ENCODE measurements at places on chromosomes 3 and 15.

DNA sequence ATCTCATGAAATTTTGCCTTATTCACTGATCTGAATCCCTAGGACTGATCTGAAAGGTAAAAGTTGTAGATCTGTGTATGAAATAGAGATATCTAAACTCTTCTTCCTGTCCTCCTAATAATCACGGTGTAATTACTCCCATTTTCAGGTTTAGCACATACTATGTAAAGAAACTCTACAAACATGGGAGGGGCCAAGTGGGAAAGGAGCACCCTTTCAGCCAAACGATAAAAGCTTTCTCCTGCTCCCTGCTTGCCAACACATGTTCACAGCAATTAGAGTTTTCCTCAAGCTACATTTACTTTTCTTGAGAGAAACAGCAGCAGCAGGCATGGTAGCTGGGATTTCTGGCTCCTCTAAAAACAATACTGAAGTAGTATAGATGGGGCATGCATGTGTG, 71.6 kb downstream of the CHAC1 start:
- no peak for DNase-seq

- no peak for DNase-seq
Observed at GRCh38 chr15:57340682-57341259, 35.5 kb upstream of the CGNL1 start.

- DNase-seq: no peak
Observed at GRCh38 chr3:140186421-140186920, 251.5 kb downstream of the CLSTN2 start.

DNA sequence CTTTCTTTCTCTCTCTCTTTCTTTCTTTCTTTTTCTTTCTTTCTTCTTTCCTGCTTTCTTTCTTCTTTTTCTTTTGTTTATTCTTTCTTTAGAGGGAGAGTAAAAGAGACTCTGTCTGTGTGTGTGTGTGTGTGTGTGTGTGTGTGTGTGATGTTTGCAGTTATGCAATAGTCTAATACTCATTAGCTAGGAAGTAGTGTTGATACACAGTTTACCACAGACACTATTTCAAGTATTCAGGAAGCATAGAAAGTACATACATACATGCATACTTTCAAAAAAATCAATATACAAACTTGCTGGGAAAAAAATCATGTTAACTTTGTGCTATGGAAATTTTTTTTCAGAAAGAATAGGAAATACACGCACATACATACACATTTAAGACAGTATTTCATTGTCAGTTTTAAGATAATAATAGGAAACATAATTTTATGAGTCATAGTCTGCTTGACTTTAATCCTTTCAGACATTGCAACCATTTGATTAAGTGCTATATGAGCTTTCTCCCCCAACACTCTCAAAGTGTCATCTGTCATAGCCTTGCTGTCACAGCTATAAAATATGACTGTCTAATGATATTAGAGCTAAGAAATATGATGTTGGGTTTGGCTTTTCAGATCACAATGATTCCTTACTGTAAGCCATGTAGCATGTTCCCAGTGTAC, 74.9 kb upstream of the EPHA3 start:
- DNase-seq: no peak

GRCh38 chr15:73359651-73360050, 9.1 kb downstream of the HCN4 start:
- no peak for DNase-seq

- no peak for DNase-seq
Observed at GRCh38 chr3:16886303-16886683, 1.5 kb downstream of the PLCL2 start.

DNA sequence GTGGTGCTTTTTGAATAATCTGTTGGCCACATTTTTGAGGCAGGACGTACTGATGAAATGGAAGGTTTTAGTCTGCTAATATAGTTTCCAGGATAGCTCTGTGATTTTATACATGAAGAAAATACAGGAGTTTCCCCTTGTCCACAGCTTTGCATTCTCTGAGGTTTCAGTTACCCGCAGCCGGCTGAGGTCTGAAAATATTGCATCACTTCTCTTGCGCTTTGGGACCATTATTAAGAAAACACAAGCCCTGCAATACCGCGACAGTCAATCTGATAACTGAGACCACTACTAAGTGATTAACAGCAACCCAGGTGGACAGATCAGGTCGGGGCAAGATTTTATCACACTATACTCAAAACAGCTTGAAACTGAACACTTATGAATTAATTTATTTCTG, 33.0 kb downstream of the BLM start:
- DNase-seq: no peak

- no peak for DNase-seq
Observed at GRCh38 chr15:98635848-98636247, 12.5 kb upstream of the IGF1R start.

DNA sequence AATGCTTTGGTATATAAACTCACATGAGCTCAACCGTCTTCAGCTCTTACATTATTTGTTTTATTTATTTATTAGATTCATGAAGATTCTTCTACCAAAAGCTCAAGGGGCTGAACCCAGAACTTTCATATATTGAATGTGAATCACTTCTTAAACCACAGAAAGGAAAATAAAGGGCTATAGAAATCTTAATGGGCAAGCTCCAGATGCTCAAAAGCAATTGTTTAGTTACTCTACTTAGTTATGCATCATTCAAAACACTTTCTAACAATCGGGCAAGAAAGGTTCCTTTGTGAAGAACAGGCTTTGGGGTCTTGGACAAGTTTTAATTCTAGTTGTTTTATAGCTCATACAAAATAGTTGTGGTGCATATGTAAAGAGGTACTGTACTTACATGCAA, 380.2 kb downstream of the TIGIT start:
- DNase-seq: no peak

DNA sequence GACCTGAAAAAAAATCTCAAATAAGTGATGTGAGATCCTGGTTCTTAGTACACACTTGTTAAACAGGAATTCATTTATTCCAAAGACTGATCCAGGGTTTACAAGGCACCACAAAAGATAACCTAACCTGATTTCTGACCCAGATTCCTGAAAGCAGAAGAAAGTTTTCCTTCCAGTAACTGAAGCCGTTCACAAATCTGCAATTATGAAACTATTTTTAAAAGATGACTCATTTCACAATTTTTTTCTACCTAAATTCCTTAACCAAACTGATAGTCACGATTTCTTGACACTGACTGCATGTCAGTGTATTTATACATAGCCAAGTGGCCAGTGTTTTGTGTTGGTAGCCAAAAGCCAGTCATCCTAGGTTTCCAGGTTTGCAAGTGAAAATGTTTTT, 17.1 kb downstream of the SLC9A9 start:
- DNase-seq: no peak

DNA sequence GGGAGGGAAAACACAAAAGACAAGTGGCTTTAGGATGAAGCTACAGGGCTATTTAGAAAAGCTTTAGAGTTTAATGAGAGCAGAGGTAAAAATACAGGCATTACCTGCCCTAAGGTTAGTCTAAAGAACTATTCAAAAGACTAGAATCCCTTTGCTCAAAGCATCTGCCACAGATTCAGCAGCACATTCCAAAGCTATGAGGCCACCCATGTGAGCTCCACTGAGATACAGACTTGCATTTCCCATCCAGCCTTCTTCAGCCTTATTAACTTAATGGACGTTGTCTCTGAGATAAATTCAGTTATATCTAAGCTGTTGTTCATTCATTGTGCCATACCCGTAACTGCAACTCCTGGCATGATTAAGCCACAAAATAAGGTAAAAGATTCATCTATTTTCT, 25.4 kb downstream of the CXCR6 start:
- DNase-seq: no peak

DNA sequence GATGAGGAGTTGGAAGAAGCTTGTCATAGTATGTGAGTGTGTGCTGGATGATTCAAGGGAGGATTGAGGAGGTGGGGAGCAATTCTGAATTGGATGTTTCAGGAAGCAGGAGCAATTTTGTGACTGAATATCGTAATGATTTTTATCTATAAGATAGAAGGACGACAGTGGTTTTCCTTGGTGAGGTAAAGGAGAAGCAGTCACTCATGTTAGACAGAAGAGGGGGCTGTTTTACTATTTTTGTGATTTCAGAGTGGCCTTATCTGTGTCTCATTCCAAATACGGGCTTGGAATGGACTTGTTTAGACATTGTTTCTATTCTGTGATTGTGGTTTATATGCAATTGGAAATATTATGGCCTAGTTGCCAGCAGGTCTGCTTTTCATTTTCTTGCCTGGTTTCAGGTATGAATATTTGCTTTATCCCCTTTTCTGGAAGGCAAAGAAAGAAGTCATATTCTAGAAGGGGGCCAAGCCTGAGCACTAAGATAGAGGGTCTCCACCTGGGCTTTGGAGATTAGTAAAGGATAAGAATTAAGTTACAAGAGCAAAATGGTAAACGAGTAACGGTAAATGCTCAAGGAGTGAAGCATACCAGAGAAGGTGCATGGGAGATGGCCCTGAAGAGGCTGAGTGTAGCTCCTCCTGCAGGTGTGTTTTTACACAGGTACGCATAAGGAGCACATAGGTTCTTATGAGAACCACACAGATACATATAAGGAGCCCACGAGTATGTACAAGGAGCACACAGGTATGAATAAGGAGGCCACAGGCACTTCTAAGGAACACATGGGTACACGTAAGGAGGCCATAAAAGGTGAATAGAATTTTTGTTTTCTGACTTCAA, 124.6 kb upstream of the KCNAB1 start:
- no peak for DNase-seq

DNA sequence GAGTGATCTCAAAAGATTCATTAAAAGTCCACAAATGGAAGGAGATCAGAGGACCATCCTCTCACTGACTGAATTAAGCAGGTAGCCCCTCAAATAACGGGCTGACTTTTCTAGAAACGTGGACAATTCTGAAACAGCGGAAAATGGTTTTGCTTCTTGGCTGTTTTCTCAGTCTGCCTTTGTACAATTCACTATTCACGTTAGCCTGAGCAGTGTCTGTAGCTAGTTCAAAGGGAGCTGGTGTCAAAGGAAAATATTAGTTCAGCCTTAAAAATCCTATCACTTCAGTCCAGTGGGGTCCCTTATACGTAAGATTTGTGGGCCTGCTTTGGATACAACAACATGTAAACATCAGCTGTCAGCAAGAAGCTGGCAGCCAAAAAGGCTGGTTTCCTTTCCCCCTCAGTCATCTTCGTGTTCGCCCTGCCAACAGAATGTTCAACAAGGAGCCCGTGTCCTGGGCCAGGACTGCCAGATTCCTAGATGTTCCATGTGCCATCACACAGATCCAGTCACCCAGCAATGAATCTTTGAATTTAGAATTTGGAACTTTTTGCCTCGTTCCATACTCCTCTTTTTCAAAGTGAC, 19.3 kb downstream of the LMCD1 start:
- DNase-seq: no peak

GRCh38 chr3:76694063-76694462, 345.8 kb upstream of the ROBO2 start:
- DNase-seq: no peak

DNA sequence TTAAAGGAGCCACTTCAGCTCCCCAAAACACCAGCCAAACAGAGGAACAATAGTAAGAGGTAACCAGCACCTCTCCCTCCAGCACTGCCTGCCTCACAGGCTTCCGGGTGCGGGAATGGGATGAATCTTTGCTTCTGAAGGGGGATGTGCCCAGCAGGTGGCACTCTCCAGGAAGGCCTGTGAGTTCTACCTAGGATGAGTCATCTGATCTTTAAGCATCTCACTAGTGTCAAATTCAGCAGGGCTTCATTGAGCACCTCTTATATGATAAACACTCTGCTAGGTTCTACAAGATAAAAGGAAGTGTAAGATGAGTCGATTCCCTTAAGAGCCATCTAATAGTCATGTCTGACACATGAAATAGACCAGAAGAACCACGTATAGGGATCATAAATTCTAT, 237.4 kb upstream of the UMPS start:
- DNase-seq: peak; percentile 7

DNA sequence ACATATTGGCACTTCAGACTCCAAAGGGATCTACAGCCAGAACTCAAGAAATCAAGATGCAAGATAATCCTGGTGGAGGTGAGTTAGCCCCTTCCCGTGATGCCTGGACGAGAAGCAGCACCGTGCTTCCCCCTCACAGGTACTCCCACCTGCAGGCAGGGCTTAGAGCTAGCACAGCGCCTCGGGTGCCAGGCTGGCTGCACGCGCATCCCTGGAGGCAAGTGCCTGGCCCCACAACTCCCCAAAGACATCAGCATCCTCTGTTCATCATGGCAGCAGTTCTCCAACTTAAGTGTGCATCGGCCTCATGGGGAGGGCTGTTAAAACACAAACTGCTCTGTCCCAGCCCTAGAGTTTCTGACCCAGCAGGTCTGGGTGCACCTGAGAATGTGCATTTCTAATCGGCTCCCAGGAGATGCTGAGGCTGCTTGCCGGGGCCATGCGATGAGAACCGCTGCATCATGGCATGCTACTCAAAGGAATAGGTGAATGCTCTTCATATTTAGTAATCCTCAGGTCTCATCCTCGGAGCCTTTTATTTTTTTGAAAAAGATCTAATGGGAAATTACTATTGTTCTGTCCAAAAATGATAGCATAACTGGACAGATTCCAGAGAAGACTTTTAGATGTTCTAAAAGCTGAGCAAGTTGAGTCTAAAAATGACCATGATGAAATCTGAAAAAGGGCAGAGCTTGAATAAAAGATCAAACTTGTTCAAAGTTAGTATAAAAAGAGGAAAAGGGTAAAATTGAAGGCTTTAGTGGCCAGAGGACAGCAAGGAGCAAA, 244.2 kb downstream of the ADAMTS17 start:
- DNase-seq: no peak

GRCh38 chr3:86814918-86815655, 175.9 kb downstream of the VGLL3 start:
- DNase-seq: no peak
